ENCODE measurements at places on chromosomes 1 and 21.

GRCh38 chr21:16533692-16534407 lies 804.1 kb downstream of the USP25 start:
- no peak for DNase-seq

DNA sequence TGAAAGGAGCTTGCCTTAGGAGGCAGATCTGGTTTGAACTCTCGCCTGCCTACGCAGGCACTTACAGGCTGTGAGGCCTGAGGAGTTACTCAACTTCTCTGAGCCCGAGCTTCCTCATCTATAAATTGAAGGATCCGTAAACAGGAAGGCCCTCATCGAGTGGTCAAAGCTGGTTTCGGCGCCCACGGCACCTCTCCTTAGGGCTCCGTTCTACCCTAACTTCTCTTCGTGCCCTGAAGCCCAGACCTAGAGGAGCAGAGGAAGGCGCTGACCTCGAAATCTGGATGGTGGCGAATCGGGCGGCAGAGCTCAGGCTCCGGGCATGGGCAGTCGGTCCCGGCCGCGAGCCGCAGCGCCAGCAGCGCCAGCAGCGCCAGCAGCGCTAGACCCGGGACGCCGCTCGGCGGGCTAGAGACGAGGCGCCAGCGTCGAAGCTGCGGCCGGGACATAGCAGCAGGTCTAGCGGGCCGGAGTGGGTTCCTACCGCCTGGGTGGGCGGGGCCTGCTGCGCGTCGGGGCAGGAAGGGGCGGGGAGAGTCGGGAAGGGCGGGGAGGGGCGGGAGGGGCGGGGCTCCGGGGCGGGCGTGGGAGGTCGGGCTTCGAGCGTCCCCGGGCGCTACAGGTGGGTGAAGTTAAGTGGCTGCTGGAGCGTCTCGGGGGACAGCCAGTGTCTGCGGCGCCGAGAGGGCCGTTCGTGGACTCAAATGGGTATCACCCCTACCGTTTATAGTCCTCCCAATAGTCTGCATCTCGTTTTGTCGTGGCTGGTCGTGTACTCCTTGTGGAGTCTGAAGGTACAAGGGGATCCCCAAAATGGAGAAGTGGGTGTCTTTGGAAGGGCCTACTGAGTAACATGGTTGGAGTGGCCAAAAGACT lies at the start of gene CTBS:
CTBS (minus strand) TSS at position 474 of the 876 bp plus-strand sequence; CDS start at position 449, 25 bp downstream.
- DNase-seq: peak; percentile 83

DNA sequence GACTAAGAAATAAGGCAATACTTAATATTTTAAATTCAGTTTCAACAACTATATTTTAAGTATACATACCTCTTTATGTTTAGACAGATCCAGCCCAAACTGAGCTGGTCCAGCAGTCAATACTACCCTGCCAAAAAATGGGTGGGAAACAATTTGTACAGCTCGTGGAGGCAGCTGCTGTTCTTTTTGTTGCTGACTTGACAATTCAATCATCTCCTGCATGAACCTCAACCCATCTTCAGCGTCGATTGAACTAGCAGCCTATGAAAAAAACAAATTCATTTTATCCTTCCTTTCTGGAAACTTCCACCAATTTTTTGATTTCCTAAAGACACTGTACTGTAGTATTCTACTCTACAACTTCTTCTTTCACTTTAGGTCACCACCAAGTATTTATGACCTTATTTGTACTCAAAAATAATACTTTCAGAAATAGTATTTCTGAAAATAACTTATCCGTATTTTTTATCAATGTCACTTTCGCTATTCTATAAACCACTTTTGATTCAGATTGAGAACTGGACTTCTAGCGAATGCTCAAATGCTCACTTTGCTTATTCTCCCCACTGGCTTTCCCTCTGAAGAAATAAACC lies 46.5 kb downstream of the EDEM3 start:
- DNase-seq: no peak

GRCh38 chr1:245683676-245684075 lies 528.9 kb downstream of the KIF26B start:
- no peak for DNase-seq

- peak; percentile 90 for DNase-seq
These were observed 170.1 kb downstream of the DHRS3 start for GRCh38 chr1:12447849-12448312.

DNA sequence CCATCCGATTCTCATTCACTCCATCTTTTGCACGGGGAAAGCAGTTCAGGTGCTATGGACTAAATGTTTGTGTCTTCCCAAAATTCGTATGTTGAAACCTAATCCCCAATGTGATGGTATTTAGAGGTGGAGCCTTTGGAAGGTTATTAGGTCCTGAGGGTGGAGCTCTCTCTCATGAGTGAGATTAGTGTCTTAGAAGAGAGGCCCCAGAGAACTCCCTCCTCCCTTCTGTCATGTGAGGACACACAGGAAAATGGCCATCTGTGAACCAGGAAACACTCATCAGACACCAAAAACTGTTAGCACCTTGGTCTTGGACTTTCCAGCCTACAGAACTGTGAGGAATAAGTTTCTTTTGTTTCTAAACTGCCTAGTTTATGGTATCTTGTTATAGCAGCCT lies 15.8 kb upstream of the CCDC190 start:
- DNase-seq: no peak

DNA sequence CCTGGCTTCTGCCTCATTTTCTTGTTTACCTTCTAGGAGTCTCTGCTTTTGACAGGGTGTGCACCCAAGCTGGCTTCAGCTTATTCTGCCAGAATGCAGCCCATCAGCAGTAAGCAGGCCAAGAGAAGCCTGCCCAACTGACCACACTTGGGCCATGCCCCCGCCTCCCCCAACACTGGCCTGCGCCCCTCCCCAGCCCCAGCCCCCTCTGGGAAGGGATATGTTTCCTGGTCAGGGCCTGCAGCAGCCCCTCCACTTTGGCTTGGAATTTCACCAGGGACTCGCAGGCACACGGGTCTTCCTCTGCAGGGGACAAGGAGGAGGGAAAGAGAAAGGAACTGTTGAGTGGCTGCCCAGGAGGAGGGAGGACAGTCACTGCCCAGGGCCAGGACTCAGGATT lies 9.4 kb downstream of the MATN1 start:
- DNase-seq: no peak

- no peak for DNase-seq
These were observed 56.9 kb downstream of the TP53BP2 start for GRCh38 chr1:223788746-223789415.

DNA sequence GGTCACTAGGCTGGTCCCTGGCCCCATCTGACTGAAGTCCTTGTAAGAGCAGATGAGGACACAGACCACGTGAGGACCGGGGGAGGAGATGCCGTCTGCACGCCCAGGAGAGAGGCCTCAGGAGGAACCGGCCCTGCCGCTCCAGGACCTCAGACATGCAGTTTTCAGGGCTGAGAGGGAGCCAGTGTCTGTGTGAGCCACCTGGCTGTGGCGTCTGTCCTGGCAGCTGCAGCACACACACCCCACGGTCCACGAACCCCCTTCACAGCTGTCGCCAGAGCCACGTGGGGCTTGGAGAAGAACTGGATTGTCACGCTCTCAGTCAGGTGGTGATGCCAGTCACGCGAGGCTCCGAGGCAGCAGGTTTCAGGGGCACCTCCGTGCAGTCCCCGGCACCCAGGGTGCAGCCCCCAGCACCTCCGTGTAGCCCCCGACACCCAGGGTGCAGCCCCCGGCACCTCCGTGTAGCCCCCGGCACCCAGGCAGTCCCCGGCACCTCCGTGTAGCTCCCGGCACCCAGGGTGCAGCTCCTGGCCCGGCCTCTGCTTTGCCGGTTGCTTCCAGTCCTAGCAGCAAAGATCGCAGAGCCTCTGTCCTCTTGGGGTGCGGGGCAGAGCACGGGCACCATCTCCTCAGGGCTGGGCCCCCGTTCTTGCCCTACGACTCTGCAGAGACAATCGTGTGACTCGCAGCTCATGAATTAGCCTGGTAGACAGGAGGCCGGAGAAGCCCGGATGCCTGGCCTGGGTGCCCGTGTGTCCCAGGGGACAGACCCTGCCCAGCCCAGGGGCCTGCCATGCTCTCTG lies 19.0 kb upstream of the SUMO3 start:
- DNase-seq: peak; percentile 54

GRCh38 chr1:38760562-38760961 lies 99.0 kb downstream of the RRAGC start:
- DNase-seq: no peak

GRCh38 chr1:154429118-154429517 lies 24.0 kb downstream of the IL6R start:
- DNase-seq: no peak

GRCh38 chr1:104172243-104172681 lies 422.6 kb downstream of the AMY1C start:
- DNase-seq: no peak

DNA sequence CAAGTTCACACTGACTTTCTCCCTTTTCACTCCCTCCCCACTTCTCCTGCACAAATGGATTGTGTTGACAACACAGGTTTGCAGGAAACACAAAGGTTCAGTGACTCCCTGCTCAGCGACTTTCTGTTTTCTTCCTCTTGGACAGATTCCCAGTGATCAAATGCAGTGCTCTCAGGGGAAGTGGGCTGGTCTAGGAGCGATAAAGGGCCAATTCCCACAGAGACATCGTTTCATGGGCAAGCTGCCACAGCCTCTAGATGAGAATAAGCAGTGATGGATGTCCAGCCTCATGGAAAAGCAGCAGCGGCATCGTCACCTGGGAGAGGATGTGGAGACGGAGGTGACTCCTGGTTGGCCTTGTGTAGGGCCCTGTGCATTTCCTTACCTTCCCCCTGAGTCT lies 30.6 kb downstream of the FYB2 start:
- DNase-seq: no peak

- DNase-seq: no peak
These were observed 10.8 kb upstream of the OSBPL9 start for GRCh38 chr1:51605961-51606723.

- DNase-seq: no peak
These were observed 268.4 kb downstream of the PRDM2 start for GRCh38 chr1:13968361-13968760.

GRCh38 chr1:3566951-3567804 lies 44.1 kb downstream of the MEGF6 start:
- DNase-seq: no peak

DNA sequence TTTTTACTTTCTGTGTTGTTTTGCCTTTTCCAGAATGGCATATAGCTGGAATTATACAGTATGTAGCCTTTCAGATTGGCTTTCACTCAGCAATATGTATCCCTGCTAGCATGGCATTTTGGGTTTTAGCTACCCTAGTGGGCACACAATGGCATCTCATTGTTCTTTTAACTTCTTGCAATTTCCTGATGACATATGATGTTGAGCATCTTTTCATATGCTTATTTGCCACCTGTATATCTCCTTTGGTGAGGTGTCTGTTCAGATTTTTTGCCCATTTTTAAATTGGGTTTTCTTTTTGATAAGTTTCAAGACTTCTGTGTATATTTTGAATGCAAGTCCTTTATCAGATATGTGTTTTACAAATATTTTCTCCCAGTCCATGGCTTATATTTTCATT lies 14.0 kb downstream of the TSEN15 start:
- no peak for DNase-seq

DNA sequence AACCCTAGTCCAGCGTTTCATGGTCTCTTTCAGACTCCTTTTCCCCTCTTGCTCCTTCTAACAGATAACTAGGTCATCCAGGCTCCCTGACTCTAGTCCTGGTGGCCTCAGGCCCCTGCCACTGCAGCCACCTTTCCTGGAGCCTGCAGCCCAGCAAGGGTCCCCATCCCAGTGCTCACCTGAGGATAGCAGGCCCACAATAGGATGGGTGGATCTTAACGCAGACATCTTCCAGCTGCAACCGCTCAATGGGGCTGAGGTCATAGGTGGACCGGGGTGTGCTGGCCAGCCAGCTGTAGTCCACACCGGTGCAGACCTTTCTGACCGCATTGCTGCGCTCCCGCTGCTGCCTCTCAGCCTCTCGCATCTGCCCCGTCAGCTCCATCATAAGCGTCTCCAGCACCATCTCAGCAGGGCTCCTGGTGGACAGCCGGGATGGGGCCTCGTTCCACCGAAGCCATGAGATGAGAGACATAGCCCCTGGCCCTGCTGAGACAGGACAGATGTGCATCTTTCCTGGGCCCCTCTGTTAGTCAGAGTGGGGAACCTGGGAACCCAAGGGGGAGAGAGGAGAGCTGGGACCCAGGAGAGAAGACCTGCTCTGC lies 10.9 kb downstream of the RD3 start:
- no peak for DNase-seq

GRCh38 chr21:15197696-15198095 lies 132.9 kb upstream of the NRIP1 start:
- DNase-seq: peak; percentile 49

DNA sequence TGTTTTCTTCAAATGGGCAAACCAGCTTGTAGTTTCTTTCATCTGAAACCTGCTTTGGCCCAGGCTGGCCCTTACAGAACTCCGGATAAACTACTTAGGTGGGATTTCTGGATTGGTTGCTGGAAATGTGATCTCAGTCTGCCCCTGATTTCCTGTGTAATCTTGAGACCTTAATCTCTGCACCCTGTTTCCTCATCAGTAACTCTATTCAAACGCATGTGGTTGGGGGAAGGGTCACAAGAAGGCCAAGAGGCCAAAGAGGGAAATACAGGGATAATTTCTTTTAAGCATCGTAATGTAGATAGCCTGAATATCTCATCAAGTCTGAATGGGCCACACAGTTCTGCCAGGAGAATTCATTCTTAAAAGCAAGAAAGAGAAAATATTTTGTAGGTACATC lies 483.6 kb downstream of the LTN1 start:
- DNase-seq: peak; percentile 31

DNA sequence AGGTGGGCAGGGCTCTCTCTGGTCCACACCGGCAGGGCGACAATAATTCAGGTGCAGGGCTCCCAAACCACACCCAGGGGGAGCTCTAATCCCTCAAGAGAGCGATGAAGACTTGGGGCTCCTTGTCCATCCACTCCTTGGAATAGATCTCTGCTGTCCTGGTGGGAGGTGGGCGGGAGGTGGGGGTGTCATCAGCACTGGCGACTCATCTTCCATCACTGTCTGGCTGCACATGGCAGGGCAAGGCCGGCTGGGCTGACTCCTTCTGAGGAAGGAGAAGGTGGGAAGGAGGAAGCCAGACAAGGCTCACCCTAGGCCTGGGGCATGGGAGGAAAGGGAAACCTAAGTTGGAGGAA lies 29.3 kb downstream of the TNNT2 start:
- DNase-seq: peak; percentile 15

DNA sequence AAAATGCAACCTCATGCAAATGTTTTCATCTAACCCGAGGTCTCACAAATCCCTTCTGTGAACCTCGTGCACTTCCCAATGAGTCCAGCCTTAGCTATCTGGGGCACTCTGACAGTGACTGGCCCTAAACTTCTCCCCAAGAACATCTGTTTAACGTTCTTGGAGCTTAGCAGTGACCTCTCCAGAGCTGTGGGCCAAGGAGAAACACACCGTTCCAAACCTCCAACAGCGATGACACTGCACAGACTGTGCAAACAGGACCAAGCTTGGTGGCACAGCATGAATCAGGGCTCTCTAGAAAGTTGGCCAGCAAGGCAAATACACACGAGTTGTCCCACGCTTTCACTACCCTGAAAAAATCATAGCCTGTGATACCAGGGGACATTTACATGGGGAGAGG lies 15.8 kb downstream of the BEND5 start:
- DNase-seq: no peak

All from amniotic epithelial cell (primary cell).